ENCODE measurements at places on chromosomes 12 and 14. TPM values are rescaled to one million over a fixed set of nuclear protein-coding genes. Genes with fewer than 3 reads are reported as not detected.

GRCh38 chr12:122013791-122014590 lies 7.7 kb upstream of the BCL7A start:
- H3K36me3 ChIP-seq, result no peaks in the 10 kb centered on the region
- no peaks in the 10 kb centered on the region for H3K27me3 ChIP-seq
- no peak for DNase-seq
- no peaks in the 10 kb centered on the region for H3K4me1 ChIP-seq
- no peak overlapping the region for H3K27ac ChIP-seq

- no peak for DNase-seq
- H3K4me1 ChIP-seq, result peaks cover 23% of the 10 kb centered on the region
- no peaks in the 10 kb centered on the region for H3K36me3 ChIP-seq
- no peaks in the 10 kb centered on the region for H3K27me3 ChIP-seq
Observed at GRCh38 chr14:65335411-65335947, 77.1 kb upstream of the FUT8 start.

GRCh38 chr14:49050822-49051221 lies 535.4 kb downstream of the RPS29 start:
- no peaks in the 10 kb centered on the region for H3K27me3 ChIP-seq
- H3K4me1 ChIP-seq, result no peaks in the 10 kb centered on the region
- H3K4me3 ChIP-seq, result no peak overlapping the region
- DNase-seq, result no peak

DNA sequence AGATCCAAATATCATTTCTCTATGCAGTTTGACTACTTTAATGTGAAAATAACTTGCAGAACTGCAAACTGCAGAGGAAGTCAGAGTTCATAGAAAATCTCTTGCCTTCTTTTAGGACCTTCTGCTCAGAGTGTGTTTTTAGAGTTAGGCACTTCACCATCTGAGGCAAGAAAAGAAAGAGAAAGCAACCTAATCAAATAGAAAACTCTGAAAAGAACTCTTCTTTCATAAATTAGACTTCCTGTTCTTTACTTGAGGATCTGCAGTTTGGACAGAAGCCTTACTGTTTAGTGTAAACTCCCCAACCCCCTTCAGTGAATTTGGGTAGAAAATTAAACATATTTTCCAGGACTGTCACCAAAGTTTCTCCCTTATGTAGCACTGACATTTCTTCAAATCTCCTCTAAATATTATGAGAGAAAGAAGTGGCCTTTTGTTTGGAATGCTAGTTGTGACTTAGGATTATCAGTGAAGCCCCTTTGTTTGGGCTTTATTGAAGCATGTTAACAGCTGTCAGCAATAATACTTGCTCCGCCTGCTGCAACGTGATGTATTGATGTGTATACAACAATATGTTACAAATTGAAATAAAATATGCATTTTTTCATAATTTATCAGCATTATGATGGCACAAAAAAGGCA lies 99.5 kb downstream of the PDZRN4 start:
- no peak for DNase-seq
- peaks cover 3% of the 10 kb centered on the region for H3K4me1 ChIP-seq
- no peaks in the 10 kb centered on the region for H3K36me3 ChIP-seq
- H3K27ac ChIP-seq, result no peak overlapping the region
- no peaks in the 10 kb centered on the region for H3K27me3 ChIP-seq
- H3K4me3 ChIP-seq, result no peak overlapping the region

The UBC gene
- total RNA-seq, result 1,251 TPM

The ARHGAP9 gene
- total RNA-seq, result 16.3 TPM

All from sigmoid colon (tissue), 7 donors.